ENCODE measurements at places on chromosomes 1 and 21.

DNA sequence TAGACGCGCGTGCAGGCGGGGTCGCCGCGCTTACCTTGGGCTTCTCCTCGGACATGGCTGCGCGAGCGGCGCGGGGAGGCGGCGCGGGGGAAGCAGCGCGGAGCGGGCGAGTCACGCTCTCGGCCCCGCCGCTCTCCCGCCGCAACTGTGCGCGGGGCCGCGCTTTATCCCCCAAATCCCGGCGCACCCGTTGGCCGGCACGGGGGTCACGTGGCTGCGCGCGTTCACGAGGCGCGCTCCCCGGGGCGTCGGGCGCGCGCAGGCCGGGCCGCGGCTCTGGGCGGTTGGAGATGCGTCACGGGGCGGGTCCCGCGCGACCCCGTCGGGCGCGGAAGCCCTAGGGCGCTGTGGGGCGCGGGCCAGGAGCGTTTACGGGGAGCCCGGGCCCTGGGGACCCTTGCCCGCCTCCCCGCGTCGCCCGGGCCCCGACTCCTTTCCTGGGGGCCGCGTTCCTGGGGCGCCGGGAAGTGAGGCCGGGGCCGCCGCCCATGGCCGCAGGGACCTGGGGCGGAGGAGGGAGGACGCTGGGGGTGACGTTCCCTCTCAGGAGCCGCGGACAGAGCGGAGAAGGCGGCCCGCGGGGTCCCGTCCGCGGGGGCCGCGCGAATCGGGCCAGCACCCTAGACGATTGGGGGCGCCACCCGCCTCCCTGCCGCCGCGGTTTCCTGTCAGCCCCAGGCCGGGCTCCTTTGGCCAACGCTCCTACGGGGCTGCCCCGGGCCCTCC lies at the start of gene SUMO3:
Gene SUMO3 (minus strand): TSS at position 149 of the 726 bp plus-strand sequence. CDS start 94 bp downstream, at position 55.
- DNase-seq = peak; percentile 94
- H3K36me3 ChIP-seq = no peaks in the 10 kb centered on the region
- H3K27me3 ChIP-seq = peaks cover 2% of the 10 kb centered on the region
- peak within 1 kb of the TSS; percentile 72 for H3K4me3 ChIP-seq
- H3K4me1 ChIP-seq = no peaks in the 10 kb centered on the region

DNA sequence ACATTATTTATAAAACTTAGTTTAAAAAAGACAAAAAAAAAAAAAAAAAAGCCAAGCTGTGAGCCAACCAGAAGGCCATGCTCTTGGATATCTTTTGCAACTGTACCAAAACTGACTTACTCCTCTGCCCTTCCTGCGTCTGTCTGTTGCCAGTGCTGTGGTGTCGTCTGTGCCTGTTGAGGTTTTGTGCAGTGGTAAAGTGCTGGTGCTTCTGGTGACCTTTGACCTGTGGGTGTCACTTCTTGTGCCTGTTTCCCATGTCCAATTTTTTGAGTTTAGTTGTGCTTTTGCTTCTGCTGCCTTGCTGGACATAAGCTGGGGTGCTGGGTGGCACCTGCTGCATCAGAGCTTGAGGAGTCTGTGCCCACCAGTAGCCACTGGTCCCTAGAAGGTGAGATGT lies 41.4 kb downstream of the RNF187 start:
- no peak overlapping the region for H3K4me3 ChIP-seq
- H3K36me3 ChIP-seq = no peaks in the 10 kb centered on the region
- no peak for DNase-seq
- H3K27ac ChIP-seq = peak overlapping the region; percentile 23
- H3K4me1 ChIP-seq = no peaks in the 10 kb centered on the region

- H3K36me3 ChIP-seq = peaks cover 11% of the 10 kb centered on the region
- DNase-seq = no peak
- peaks cover 8% of the 10 kb centered on the region for H3K4me1 ChIP-seq
- no peaks in the 10 kb centered on the region for H3K27me3 ChIP-seq
- H3K27ac ChIP-seq = no peak overlapping the region
- H3K4me3 ChIP-seq = no peak overlapping the region
These were observed 47.8 kb downstream of the ZMYM4 start for GRCh38 chr1:35316264-35316663.

DNA sequence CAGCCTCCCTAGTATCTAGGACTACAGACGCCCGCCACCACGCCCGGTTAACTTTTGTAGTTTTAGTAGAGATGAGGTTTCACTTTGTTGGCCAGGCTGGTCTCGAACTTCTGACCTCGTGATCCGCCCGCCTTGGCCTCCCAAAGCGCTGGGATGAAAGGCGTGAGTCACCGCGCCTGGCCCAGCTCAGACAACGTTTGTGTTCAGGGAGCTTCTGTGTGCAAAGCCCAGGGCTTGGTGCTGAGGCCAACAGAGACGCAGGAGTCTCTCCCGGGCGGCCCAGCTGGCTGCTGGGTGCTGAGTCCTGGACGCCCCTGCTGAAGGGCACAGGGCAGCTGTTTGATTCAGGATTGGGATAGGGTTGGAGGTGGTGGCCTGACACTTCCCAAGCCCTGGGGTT lies 3.0 kb downstream of the PRKCZ start:
- H3K4me3 ChIP-seq = no peak overlapping the region
- H3K36me3 ChIP-seq = no peaks in the 10 kb centered on the region
- no peak overlapping the region for H3K27ac ChIP-seq
- H3K27me3 ChIP-seq = peaks cover 9% of the 10 kb centered on the region
- DNase-seq = no peak

DNA sequence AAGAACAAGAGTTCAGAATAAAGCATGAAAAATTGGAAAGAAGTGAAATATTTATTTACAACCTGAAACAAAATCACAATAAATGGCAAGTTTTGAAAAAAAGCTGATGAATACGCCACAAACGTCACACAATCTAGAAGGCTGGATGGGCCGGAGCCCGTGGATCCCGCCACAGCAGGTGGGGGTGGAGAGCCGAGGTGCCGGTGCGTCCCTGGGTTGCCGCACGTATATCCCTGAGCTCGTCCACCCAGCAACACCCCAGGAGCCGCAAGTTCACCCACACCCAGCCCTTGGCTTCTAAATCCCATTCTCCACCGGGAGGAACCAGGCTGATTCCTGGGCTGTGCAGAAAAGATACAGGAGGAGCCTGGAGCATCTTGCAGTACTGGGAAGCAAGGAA lies 25.6 kb upstream of the TTLL10 start:
- peaks cover 11% of the 10 kb centered on the region for H3K4me1 ChIP-seq
- DNase-seq = no peak
- no peak overlapping the region for H3K27ac ChIP-seq
- H3K36me3 ChIP-seq = no peaks in the 10 kb centered on the region

DNA sequence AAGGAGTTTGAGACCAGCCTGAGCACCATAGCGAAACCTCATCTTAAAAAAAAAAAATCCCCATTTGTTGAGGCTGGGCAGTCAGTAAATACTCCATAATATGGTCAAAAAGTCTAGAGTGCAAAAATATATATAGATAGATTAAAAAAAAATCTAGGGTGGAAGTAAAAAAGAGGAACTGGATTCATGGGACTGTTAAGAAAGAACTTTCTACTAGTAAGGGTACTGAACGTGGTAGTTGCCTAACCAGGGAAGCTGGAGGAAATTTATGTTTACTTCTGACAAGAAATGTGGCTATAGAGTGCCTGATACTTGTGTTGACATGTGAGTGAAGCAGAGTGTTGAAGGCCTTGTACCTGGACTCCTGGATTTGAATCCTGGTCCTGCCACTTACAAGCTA lies 265.9 kb upstream of the FAM78B start:
- H3K27ac ChIP-seq = no peak overlapping the region
- H3K27me3 ChIP-seq = no peaks in the 10 kb centered on the region
- H3K36me3 ChIP-seq = no peaks in the 10 kb centered on the region
- H3K4me3 ChIP-seq = no peak overlapping the region
- DNase-seq = no peak
- H3K4me1 ChIP-seq = no peaks in the 10 kb centered on the region

- no peak overlapping the region for H3K4me3 ChIP-seq
- H3K36me3 ChIP-seq = peaks cover 54% of the 10 kb centered on the region
These were observed 18.7 kb upstream of the MTF1 start for GRCh38 chr1:37878071-37878470.

DNA sequence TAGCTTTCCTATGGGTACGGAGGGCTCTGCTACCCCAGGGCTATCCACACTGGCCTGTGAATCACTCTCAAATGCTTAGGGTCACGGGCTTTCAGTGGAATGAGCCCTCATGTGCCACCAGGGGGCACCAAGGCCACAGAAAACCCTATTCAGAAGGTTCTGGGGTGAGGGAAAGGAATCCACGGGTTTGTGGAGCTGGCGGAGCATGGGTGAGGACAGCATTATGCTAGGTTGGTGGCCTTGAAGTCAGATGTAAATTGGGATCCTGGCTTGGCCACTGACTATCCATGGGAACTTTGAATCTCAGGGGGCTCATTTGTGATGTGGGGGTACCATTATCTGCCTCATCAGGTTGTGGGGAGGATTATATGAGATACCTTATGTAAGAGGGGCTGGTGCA lies 5.1 kb upstream of the LAMTOR5 start:
- H3K4me3 ChIP-seq = no peak overlapping the region
- H3K4me1 ChIP-seq = peaks cover 8% of the 10 kb centered on the region
- no peak overlapping the region for H3K27ac ChIP-seq
- H3K27me3 ChIP-seq = peaks cover 2% of the 10 kb centered on the region

DNA sequence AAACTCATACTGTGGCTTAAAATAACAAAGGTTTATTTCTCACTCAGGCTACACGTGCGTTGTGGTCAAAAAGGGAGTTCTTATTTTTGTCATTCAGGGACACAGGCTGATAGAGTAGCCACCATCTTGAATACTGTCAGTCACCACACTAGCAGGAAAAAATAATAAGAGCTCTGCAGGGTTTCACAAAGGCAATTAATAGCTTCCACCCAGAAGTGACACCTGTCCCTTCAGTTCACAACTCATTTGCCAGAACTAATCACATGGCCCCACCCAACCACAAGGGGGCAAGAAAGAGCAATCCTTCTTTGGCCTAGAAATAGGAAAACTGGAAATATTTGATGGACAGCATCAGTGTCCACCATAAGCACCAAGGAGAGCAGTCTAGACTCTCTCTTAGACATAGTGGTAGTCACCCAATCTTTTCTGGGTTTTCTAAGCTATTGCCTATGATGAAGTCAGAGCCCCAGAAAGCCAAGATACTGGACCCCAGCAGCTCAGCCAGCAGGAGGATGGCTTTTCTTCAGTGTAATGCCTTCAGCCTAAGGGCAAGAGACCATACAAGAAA lies 8.2 kb downstream of the HAPLN2 start:
- DNase-seq = no peak
- no peak overlapping the region for H3K4me3 ChIP-seq
- no peak overlapping the region for H3K27ac ChIP-seq
- peaks cover 9% of the 10 kb centered on the region for H3K4me1 ChIP-seq
- H3K27me3 ChIP-seq = peaks cover 30% of the 10 kb centered on the region

- no peaks in the 10 kb centered on the region for H3K36me3 ChIP-seq
- no peak for DNase-seq
- H3K27me3 ChIP-seq = peaks cover 3% of the 10 kb centered on the region
- no peak overlapping the region for H3K4me3 ChIP-seq
These were observed 5.5 kb upstream of the RGS21 start for GRCh38 chr1:192311281-192311680.

- H3K4me3 ChIP-seq = no peak overlapping the region
- no peaks in the 10 kb centered on the region for H3K36me3 ChIP-seq
- H3K4me1 ChIP-seq = no peaks in the 10 kb centered on the region
- H3K27ac ChIP-seq = no peak overlapping the region
- peaks cover 10% of the 10 kb centered on the region for H3K27me3 ChIP-seq
- DNase-seq = no peak
These were observed 7.5 kb upstream of the FNDC5 start for GRCh38 chr1:32878183-32878582.

GRCh38 chr21:44392916-44393315 lies 39.5 kb downstream of the TRPM2 start:
- no peak for DNase-seq
- no peak overlapping the region for H3K27ac ChIP-seq
- peaks cover 1% of the 10 kb centered on the region for H3K27me3 ChIP-seq

DNA sequence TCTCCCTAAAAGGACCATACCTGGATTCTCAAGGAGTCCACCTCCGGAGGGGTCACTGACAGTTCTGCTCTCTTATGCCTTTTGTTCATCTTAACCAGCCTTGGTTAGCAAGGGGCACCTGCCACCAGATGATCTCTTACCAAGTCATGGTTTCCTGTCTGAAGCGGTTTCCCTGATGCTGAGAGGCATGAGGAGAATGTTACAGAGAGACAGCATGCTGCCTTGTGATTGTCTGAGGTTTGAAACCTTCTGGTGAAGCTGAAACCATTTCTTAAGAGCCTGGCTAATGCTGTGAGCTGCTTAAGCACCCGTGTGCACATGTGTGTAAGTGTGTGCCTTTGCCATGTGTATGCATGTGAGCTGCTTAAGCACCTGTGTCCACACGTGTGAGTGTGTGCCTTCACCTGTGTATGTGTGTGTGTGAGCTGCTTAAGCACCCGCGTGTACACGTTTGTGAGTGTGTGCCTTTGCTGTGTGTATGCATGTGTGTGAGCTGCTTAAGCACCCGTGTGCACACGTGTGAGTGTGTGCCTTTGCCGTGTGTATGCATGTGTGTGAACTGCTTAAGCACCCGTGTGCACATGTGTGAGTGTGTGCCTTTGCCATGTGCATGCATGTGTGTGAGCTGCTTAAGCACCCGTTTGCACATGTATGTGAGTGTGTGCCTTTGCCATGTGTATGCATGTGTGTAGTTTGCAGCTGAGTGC lies 136.4 kb upstream of the COL6A1 start:
- no peak for DNase-seq
- no peak overlapping the region for H3K4me3 ChIP-seq
- H3K36me3 ChIP-seq = peaks cover 5% of the 10 kb centered on the region
- H3K27ac ChIP-seq = no peak overlapping the region
- peaks cover 13% of the 10 kb centered on the region for H3K27me3 ChIP-seq
- no peaks in the 10 kb centered on the region for H3K4me1 ChIP-seq

- H3K4me1 ChIP-seq = no peaks in the 10 kb centered on the region
- peaks cover 3% of the 10 kb centered on the region for H3K27me3 ChIP-seq
- H3K4me3 ChIP-seq = no peak overlapping the region
- H3K36me3 ChIP-seq = no peaks in the 10 kb centered on the region
These were observed 180.0 kb downstream of the TTLL7 start for GRCh38 chr1:83818916-83819315.

Data from immature natural killer cell (primary cell).